ENCODE measurements at places on chromosomes 3 and 15. TPM values are rescaled to one million over a fixed set of nuclear protein-coding genes. Genes with fewer than 3 reads are reported as not detected.

SAMD7 gene
- polyA plus RNA-seq: not detected

PFN2 gene
- polyA plus RNA-seq: 531 TPM

CCRL2 gene
- 1.5 TPM for polyA plus RNA-seq

GRCh38 chr3:32321095-32321790 lies 70.4 kb upstream of the CMTM7 start:
- no peak for DNase-seq

DNA sequence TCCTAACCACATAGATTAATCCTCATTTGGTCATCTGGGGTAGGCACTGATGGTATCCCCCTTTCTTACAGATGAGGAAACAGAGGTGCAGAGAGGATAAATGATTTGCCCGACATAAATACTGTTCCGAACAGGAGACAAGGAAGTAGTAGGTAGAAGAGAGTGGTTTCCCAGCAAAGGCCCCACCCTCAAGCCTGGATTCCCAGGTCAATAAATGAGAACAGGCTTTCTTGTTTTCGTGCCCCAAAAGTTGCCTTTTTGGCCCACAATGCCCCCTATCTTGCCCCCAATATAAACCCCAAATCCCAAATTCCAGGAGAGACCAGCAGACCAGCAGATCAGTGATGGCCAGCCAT lies 125.5 kb upstream of the PRR20G start:
- DNase-seq: no peak
